ENCODE measurements at places on chromosomes 3 and 15.

DNA sequence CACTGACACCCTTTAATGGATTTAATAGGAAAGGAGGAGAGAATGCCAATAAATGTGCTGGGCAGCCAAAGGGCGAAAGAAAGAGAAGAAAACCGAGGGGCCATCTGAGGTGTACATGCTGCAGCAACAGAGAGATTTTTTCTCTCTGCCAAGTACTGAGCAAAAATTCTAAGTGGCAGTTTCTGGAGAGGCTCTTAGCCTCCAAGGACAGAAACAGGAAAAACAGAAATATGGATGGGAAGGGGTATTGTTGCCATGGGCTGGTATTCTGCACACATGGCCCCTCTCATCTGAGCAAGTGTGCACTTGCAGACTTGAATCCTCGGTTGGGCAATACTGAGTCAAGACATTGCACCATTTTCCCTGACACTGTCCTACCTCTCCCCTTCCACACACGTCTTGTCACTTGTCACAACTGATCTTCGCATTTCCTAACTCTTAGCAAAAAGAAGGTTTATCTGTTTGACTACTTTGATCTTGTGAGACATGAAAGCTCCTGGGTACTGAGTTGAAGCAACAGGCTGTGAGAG, 73.9 kb downstream of the PRICKLE2 start:
- no peak for DNase-seq

DNA sequence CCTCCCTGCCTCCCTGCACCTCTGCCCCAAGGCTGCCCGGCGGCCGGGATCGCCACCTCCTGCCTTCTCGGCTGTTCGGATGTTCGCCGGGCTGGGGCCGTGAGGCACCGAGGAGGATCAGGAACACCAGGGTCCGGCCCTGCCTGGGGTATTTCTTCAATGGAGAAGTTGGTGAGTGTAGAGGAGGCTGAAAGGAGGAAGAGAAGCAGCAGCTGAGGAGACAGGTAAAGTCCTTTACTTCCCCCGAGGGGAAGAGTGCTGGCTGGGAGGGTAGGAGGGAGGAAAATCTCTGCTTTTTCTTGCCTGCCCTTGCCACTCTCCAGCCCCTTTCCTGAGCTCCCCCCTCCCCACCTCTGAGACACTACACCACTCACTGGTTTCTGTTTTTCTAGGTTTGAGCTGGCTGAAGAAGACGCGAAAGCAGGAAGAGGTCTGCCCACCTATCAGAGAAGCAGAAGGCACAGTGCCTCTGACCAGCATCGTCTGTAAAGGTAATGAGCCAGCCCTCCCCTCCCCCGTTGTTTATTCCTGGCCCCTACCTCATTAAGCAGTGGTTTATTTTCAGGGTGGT, 519 bp downstream of the ASB7 start:
- DNase-seq = no peak

- no peak for DNase-seq
These were observed 1.4 kb upstream of the AQP9 start for GRCh38 chr15:58136731-58137130.

DNA sequence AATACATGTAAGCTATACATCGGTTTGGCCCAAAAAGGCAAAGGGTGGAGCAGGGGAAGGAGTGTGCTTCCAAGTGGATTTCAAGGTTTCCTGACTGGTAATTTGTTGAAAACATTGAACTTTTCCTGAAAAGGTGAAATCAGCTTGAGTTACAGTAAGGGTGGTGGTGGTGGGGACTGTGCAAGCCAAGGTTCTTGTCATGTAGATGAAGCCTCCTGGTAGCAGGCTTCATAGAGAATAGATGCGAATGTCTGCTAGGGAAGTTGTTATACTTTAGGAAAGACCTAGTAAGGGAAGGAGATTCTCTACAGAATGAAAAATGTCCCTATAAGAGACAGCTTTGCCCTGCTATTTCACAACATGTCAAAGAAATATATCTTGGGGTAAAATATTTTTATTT, 528.2 kb upstream of the CBLB start:
- no peak for DNase-seq
